Muscle of back (tissue), 13 donors: ENCODE measurements at places on chromosomes 5 and 9.

GRCh38 chr9:15786616-15787015 is 233.8 kb downstream of the CCDC171 start:
- DNase-seq = no peak

GRCh38 chr5:1066676-1067075 is 45.2 kb downstream of the SLC12A7 start:
- DNase-seq = no peak

- DNase-seq = no peak
These were observed 143.1 kb upstream of the NR4A3 start for GRCh38 chr9:99678566-99678965.

DNA sequence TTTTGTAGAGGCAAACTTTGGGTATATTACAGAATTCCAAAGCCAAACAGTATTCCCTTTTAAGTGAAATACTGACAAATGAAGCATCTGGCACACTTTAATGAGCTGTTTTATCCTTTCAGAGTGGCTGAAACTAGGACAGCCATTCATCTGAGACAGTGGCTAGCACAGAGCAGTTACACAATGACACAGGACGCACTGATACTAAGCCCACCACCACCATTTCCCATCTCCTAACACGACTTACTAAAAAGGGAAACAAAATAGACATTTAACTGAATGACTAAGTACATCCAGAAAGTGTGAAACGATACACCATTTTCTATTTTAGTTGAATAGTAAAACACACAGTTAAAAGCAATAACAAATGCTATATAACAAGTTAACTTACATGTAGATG is 120.4 kb upstream of the RETREG1 start:
- no peak for DNase-seq

GRCh38 chr5:72112389-72112788 is 5.1 kb downstream of the MAP1B start:
- no peak for DNase-seq

GRCh38 chr5:156402387-156402921 is 75.5 kb downstream of the SGCD start:
- peak; percentile 92 for DNase-seq

DNA sequence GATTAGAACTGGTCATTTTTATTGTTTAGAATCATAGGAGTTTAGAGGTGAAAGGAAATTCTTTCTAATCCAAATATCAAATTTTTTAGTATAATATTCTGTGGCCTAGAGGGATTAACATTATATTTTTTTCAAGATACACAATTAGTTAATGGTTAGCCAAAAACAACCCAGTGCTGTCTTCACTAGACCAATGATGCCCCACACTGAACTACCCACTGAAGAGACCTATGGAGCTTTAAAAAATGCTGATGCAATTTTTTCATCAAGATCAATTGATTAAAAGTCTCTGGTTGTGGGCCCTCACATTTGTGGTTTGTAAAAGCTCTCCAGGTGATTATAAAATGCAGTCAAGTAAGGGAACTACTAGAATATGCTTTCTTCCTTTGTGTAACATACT is 274.1 kb upstream of the C9orf72 start:
- DNase-seq = no peak

- DNase-seq = no peak
These were observed 122.5 kb upstream of the RASGRF2 start for GRCh38 chr5:80837679-80838078.
